ENCODE measurements at places on chromosomes 1 and 21.

GRCh38 chr1:223856386-223856785 is 10.6 kb upstream of the TP53BP2 start:
- no peak for DNase-seq

DNA sequence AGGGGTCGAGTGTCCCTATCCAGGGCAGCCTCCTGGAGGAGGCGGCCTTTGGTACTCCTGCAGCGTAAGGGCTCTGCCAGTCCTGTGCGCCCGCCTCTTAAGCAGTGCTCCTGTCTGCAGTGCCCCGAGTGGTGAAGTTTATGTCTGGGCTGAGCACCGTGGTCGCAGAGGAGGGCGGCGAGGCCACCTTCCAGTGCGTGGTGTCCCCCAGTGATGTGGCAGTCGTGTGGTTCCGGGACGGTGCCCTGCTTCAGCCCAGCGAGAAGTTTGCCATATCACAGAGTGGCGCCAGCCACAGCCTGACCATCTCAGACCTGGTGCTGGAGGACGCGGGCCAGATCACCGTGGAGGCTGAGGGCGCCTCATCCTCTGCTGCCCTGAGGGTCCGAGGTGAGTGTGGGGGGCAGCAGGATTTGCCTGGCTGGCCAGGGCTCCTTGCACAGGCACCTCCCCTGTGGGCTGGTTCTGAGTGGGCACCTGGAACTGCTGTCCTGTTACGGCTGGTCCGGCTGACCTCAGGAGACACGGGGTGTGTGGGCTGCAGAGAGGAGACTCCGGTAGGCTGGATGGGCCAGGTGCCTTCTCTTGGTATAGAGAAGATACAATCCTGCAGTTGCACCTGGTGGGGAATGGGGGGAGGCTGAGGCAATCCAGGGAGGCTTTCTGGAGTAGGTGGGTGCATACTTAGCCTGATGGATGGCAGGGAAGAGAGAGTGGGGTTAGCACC is 66.8 kb downstream of the OBSCN start:
- DNase-seq = no peak

- DNase-seq = no peak
These were observed 200.9 kb downstream of the DISC1 start for GRCh38 chr1:231827337-231828105.

- no peak for DNase-seq
These were observed 399.9 kb downstream of the HLX start for GRCh38 chr1:221279146-221279545.

- DNase-seq = no peak
These were observed 6.6 kb downstream of the KIAA2013 start for GRCh38 chr1:11919621-11920020.

- no peak for DNase-seq
These were observed 33.8 kb downstream of the STYXL2 start for GRCh38 chr1:167127661-167128060.

DNA sequence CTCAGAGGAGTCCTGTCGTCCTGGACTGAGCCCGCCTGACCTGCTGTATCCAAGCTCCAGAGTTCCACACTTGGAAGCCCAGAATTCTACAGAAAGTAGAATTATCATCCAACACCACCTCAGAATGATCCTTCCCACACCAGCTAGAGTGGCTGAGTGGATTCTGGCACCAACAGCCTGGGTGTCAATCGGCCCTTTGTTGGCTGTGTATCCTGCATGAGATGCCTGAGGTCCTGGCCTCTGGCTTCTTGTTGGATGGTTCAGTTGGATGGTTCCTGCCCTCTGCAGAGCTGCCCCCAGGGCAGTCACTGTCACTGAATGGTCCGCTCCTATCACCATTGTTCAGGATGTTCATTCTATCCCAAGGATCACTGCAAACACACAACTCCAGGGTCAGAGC is 49.8 kb downstream of the PGBD5 start:
- no peak for DNase-seq

GRCh38 chr1:2606396-2606880 is 19.9 kb downstream of the PRXL2B start:
- DNase-seq = no peak

DNA sequence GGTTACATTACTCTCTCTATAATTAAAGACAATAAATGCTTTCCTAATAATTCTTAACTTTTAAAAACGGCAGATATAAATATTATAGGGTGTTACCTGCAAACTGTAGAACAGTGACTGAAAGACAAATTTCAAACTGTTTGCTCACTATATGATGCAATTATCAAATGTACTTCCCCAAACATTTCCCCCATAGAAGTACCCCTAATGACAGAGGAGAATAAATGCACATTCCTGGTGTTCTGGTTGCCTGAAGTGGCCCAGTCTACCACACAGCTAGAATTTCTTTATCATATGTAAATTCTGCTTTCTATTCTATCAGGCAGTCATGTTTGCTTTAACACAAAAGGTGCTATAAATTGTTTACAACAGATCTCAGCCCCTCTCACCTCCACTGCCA is 70.4 kb downstream of the VAV3 start:
- DNase-seq = no peak

DNA sequence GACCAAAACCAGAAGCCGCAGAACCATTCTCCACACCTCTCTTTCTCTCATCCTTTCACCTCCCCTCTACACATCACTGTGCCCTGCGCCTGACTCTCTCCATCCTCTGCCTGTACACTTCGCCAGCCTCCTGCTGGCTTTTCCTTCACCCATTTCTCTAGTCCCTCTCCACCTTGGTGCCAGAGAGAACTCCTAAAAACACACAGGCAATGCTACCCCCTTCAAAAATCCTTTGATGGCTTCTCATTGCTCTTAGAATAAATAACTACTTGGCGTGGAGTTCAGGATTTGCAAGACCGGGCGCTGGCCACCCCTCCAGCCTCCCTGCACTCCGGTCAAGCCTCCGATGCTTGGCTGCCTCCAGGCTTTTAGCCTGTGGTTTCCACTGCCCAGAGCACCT is 8.6 kb downstream of the CRABP2 start:
- DNase-seq = no peak

DNA sequence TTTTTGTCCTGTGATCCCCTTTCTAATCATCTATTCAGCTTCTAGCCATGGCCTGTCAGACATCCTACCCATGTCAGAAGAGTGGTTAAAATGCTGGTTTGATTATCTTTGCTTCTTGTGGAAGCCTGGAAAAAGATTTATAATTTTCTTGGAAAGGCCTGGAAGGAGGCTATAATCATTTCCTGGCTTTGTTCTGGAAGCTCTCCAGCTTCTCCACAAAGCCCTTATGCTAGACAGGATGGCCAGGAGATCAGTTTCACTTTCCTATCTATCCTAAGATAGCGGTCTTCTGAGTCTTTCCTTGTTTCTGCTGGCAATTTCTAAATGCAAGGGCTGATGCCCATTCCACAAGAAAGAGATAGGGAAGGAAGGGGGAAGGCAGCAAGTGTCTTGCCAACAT is 90.9 kb upstream of the SLC44A3 start:
- no peak for DNase-seq

- no peak for DNase-seq
These were observed 2.9 kb upstream of the UBXN10 start for GRCh38 chr1:20183035-20183434.

GRCh38 chr1:228047183-228047466 is 35.4 kb upstream of the ARF1 start:
- no peak for DNase-seq

GRCh38 chr21:35909456-35910223 is 150.7 kb downstream of the SETD4 start:
- no peak for DNase-seq
